RPMI8226 (cell line): ENCODE measurements at places on chromosomes 16 and 17.

DNA sequence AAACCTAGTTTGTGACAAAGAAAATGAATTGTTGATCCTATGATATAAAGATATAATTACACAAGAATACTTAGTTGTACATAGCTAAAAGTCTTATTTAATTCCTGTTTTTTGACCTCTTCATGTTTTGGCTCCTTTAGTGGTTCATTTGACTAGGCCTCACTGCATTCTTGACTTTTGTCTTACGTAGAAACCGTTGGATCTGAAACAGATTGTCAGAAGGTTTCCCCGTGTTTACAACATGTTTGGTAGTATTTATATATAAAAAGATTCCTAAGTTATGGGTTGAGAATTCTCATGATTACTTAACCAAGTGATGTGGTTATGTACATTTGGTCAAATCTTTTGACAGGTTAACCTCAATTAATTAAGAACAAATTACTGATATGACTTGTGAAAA, 162.8 kb downstream of the BCAS3 start:
- no peak for DNase-seq

DNA sequence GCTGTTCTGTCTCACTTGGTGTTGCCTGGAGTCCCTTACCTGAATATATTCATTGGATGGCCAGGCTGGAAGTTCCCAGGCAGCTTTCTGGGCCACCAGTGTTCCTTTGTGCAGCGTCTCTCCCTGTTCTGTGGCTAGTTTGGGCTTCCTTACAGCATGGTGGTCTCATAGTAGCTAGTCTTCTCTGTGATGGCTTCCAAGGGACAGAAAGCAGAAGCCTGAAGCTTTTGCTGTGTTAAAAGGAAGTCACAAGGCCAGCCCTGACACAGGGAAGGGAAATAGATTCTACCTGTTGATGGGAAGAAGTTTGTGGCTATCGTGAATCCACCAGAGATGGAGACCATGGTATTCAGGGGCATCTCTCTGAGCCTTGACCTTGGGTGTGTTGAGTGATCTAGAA, 34.6 kb downstream of the PLCG2 start:
- DNase-seq = no peak

GRCh38 chr16:83306961-83307593, 500.7 kb upstream of the HSBP1 start:
- DNase-seq = no peak

GRCh38 chr17:8742819-8743218, 1.8 kb downstream of the CCDC42 start:
- no peak for DNase-seq

- no peak for DNase-seq
These were observed 25.8 kb upstream of the HS3ST2 start for GRCh38 chr16:22788193-22788530.

GRCh38 chr17:19508577-19508867, 25.1 kb upstream of the SLC47A1 start:
- DNase-seq = no peak

- DNase-seq = no peak
These were observed 23.2 kb upstream of the SPNS2 start for GRCh38 chr17:4475463-4475862.

GRCh38 chr16:4313563-4314531, 2.0 kb upstream of the GLIS2 start:
- DNase-seq = peak; percentile 80

- no peak for DNase-seq
These were observed 8.3 kb downstream of the C1QTNF1 start for GRCh38 chr17:79031996-79032875.

- no peak for DNase-seq
These were observed at the start of gene SLC47A1 for GRCh38 chr17:19533718-19534561. TSS of gene SLC47A1 (plus strand) at chr17:19533854. CDS start at chr17:19533940, 86 bp downstream.

GRCh38 chr17:44210342-44211192, 8.9 kb downstream of the UBTF start:
- DNase-seq = peak; percentile 93

GRCh38 chr16:4372001-4372577, 441 bp downstream of the VASN start:
- no peak for DNase-seq

DNA sequence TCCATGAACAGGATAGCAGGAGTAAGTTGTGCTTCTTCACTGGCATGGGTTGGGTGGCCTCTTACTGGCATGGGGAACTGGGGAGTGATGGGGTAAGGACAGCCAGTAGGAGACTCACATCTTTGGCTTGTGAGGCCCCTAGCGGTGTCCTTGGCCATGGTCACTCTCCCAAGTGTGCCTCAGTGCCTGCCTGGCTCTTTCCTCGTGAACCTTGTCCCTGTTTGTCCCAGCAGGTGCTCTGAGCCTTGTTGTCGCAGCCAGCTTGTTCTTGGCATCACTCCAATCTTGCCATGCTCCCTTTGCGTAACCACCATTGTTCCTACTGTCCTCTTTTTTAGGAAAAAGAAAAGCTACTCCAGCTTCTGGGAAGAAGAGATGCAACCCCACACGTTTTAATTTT, 53.6 kb upstream of the SDK2 start:
- DNase-seq = no peak

- DNase-seq = no peak
These were observed 13.0 kb upstream of the GGA2 start for GRCh38 chr16:23523321-23523720.

- no peak for DNase-seq
These were observed 130.6 kb downstream of the NLK start for GRCh38 chr17:28173031-28173561.

DNA sequence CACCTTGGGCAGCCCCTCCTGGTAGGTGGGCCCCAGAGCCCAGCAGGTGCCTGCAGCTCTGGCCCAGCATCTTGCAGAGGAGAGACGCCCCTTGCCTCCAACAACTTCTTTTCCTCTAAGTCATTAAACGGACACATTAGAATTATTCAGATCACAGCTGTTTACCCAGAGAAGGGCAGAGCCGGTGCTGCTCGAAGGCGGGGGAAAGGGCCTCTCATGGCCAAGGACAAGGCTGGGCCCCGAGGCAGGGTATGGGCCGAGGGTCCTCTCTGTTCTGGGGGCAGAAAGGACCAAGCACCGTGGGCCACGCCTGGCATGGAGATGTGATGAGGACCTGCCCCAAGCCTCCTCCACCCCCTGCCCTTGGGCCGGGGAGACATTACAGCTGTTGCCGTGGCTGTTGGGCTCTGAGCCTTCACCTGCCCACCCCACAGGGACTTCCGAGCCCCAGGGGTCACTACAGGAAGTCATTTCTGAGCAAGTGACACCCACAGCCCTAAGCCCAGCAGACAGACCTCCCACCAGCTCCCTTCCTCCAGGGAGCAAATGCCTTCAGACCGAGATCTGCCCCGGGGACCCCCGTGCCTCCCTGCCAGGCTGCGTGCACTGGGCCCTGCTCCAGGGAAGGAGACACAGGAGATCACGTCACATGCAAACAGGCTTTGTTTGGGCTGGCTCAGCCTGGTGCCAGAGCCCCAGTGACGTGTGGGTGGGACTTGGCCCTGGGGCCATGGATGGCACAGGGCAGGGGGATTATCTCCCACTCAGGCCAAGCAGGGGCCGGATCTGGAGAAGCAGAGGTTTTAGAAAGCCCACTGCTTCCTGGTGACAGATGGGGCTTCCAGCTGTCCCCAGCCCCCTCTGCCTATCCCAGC, 699 bp upstream of the PVALEF start:
- no peak for DNase-seq

DNA sequence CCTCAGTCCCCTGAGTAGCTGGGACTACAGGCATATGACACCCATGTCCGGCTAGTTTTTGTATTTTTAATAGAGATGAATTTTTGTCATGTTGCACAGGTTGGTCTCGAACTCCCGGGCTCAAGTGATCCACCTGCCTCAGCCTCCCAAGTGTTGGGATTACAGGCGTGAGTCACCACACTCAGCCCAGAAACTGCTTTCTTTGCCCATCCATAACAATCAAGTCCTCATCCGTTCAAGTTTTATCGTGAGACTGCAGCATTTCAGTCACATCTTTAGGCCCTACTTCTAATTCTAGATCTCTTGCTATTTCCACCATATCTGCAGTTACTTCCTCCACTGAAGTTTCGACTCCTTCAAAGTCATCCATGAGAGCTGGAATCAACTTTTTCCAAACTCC, 6.4 kb downstream of the NPRL3 start:
- DNase-seq = no peak

DNA sequence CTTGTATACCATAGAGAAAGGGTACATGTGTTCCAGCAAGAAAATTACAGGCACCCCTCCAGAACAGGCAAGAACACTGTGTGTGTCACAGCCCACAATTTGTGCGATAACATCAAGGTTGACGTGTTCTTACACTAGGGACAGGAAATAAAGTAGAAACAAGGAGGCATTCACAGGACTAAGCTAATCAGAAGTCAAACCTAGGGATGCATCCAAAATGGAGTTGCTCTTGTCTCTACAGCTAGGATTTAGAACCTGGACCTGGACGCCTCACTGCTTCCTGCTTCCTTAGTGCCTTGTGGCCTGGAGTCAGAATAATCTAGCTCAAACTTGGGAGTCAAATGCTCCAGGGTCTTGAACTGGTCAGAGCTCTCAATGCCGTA, 41.3 kb downstream of the GINS3 start:
- no peak for DNase-seq

DNA sequence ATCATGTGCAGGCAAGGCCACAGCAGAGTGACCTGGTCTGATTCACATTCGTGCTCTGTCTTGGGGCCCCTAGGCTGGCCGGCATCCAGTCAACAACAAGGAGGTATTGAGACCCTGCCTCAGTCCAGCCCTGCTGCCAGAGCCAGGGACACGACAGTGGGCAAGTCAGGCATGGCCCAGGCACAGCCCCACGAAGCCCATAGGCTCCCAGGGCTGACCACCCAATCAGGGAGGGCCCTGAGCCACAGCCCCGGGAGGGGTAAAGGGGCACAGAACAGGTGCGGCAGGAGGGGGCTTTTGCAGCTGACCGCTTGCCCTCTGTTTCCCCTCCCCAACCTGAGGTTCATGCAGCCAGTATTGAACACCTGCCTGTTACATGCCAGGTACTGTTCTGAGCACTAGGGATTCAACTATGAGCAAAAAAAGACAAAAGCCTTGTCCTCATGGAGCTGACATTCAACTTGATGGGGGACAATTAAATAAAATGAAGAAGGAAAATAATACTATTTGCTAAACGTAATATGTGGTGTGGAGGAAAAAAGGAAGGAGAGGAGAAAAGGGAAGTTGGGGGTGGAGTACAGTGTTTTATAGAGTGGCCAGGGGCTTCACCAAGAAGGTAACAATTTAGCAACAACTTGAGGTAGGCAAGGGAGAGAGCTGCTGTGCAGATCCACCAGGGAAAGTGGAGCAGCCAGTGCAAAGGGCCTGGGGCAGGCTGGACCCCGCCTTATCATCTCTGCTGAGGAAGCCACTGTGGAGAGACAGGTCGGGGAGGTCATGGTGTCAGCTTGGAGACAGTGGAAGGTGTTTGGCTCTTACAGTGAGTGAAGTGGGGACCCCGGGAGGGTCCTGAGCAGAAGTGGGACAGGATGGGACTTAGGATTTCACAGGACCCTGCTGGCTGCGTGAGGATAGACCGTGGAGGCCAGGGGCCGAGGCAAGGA, 6.1 kb downstream of the DRC3 start:
- no peak for DNase-seq

GRCh38 chr16:4532238-4532637, 6.3 kb downstream of the CDIP1 start:
- DNase-seq = no peak

DNA sequence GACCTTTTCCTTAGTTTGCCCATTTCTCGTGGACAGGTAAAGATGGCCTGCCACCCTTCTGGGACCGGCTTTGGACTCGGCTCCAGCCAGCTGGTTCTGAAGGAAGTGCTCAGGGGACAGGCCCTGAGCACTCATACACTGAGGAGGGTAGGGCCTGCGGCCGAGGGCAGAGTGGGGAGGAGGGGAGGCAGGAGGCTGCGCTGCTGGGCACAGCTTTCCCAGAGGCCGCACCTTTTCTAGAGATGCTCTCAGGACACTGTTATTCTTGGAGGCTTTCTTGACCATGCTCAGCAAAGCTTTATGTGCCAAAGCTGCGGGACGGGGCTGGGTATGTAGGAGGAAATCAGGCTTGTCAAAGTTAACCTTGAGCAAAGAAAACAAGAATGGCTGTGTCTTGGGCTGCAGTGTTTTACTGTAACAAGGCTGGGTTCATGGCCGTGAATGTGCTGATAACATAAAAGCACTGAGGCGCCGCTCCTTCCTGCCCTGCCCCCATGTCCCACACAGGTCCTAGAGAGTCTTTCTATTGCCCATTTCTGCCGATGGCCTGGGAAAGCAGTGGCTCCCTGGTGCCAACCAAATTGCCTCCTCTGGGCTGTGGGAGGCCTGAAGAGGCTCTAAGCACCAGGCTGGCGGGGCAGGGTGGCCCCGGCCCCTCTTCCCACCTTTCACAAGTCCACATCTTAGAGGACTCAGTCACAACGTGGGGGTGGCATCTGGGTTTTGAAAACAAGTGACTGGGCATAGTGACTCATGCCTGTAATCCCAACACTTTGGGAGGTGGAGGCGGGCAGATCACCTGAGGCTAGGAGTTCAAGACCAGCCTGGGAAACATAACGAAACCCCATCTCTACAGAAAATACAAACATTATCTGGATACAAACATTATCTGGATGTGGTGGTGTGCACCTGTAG, 22.3 kb upstream of the TIMP2 start:
- DNase-seq = no peak

DNA sequence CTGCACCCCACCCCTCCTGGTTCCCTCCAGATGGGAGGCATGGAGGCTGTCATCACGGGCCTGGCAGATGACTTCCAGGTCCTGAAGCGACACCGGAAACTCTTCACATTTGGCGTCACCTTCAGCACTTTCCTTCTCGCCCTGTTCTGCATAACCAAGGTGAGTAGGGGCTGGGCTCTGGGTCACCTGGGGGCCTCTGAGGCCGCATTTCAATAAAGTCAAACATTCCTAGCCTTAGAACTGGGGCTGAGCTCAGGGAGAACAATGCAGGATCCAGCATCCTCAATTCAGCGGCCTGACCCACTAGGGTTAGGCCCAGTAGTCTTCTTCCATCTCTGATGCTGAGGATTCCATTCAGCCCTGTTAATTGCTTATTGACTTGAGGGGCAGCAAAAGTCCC, 42.1 kb downstream of the SLC6A2 start:
- DNase-seq = no peak

DNA sequence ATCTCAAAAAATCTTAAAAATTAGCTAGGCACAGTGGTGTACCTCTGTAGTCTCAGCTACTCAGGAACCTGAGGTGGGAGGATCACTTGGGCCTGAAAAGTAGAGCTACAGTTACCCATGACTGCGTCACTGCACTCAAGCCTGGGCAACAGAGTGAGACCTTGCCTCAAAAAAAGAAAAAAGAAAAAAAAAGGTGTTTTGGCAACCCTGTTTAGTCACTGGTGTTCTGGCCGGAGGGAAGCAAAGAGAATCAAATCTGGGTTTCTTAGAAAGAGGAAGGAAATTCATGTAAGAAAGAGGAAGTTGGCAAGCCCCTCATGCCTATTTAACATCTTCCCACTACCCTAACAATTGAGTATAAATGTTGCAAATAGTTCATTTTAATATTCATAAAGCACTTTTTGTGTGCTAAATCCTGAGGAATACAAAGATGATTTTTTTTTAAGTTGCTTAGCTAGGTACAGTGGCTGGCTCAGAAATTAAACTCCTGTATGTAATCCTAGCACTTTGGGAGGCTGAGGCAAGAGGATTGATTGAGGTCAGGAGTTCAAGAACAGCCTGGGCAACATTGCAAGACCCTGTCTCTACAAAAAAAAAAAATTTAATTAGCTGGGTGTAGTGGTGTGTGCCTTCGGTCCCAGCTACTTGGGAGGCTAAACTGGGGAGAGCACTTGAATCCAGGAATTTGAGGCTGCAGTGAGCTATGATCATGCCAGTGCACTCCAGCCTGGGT, 6.5 kb upstream of the USP32 start:
- peak; percentile 62 for DNase-seq
